CD4-positive, alpha-beta T cell treated with Interleukin-15 for 1 hour (primary cell): ENCODE measurements at places on chromosomes 6 and 20.
A peak's percentile ranks its signal among the peaks of the same experiment; 100 is the strongest.

- no peak for DNase-seq
Observed at GRCh38 chr6:37990762-37991525, 171.4 kb downstream of the ZFAND3 start.

GRCh38 chr6:159512571-159512970, 180.5 kb downstream of the SOD2 start:
- no peak for DNase-seq

- no peak for DNase-seq
Observed at GRCh38 chr20:39898467-39898852, 790.6 kb downstream of the MAFB start.

- no peak for DNase-seq
Observed at GRCh38 chr6:11667876-11668275, 110.7 kb downstream of the ADTRP start.

DNA sequence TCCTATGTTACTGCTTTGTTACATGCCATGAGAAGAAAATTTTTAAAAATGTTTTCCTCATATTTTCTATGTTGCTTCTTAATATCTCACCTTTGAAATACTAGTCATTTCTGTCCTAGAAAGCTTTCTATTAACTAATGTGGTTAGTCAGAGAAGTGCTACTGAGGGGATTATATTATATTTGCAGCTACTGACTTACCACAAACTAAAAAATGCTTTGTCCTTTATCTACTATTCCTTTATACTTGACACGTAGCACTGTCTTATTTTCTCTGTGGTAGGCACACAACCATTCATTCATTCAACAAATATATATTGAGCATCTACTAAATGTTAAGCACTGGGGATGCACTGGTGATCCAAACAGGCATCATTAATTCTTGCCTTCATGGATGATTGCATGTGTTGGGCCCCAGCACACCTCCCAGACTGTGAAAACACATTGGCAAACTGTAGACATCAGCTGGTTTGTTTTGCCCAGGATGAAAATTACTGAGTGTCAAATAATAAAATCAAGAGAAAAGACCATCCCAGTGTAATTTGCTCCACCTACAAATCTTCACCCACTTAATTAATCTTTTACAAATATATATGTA, 10.7 kb upstream of the MLIP start:
- no peak for DNase-seq

DNA sequence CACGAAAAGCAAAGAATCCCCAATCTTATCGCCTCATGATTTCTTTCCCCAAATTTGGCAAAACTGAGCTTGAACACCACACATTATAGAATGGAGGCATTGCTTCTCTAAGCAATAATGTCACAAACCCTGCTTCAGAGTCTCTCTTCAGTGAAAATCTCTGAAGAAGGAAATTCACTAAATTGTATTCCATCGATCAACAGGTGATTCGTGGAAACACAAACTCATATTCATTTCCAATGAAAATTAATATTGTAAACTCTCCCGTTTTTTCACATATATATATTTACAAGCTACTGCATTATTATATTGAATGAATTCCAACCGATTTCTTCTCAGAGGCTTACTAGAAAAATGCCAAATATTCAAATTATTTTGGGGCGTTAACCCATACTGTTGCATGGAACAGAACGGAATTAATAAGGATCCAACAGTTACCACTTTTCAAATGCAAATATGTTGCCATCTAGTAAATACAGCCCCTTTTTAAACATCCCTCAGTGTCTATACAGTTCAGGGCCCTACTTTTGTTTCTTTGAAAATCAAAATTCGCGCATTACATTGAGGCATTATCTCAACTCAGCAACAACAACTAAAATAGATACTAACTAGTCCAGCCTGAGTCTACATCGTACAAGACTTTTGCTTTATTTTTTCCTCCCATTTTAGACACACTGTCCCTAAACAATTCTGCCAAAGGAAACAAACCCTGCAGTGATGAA, 1.3 kb downstream of the KIF13A start:
- DNase-seq: no peak

DNA sequence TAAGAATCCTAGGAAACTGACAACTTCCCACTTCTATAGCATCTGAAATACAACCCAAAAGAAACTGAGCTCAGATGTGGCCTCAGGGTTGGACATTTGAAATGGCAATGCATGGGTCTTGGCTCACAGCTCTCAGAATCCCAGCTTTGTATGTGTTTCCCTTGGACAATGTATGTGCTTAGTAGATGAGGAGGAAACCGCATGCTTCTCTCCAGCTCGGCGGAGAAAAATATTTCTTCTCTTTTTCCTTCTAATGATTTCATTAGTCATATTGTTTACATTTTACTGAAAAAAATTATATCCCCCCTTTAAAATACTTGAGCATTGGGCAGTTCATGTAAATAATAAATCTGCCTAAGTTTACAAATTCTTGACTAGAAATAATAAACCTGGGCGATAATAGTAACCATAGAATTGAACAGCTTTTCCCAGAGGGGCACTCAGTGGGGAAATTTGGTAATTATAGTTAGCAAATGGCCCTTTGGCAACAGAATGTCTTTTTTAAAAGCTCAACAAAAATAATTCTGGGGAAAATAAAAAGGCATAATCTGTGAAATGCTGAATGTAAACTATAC, 55.3 kb downstream of the PFDN4 start:
- DNase-seq: no peak

DNA sequence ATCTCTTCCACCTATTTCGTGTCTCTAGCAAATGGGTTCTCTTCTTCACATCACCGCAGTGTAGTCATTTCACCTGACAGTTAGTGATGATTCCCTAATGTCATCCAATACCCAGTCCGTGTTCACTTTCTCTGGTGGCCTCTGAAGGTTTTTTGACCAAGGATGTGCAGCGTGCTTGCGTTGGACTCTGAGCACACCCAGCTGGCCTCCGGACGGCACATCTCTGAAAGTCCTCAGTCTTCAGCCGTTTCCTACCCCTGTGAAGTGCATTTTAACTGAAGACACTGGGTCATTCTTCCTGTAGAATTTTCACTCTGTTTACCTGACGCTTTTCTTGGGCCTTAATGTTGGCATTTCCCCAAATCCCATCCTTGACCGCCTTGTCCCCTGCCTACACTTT, 98.7 kb downstream of the ERMARD start:
- no peak for DNase-seq

DNA sequence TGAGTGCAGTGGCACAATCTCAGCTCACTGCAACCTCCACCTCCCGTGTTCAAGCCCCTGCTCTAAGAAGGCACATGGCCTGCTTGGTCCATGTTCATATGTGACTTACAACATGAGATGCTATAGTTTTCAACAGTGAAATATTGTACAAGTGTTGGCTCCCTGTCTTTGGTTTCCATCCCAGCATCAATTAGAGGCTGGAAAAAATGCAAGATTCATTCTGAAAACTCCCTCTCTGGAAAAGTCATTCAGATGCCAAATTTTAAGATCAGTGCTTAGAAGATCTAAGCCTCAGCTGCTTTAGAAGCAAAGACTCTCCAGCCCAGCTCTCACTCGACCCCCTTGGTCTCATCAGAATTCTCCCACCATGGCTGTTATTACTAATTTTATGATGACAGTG, 398.9 kb downstream of the KIF16B start:
- no peak for DNase-seq

DNA sequence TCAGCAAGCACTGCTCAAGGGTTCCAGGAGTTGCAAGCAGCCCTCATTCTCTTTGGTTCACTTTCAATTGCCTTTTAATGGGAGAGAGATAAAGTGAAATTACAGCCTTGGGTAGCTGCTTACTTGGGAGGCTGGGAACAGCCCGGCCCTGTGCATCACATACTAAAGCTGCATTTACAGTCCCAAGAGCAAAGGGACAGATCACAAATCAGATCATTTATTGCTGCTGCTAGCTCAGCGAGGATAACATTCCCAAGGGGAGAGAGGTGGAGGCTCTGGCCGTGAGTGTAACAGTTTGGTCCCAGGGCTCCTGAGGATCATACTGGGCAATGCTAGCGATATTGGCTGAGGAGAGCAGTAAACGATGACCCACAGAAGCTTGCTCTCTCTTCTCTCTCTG, 133.1 kb downstream of the CDH26 start:
- DNase-seq: no peak

GRCh38 chr6:9250852-9251251, 815.5 kb upstream of the SLC35B3 start:
- DNase-seq: no peak

GRCh38 chr20:49490689-49491088, 8.2 kb upstream of the KCNB1 start:
- no peak for DNase-seq

- DNase-seq: no peak
Observed at GRCh38 chr6:24052590-24052961, 73.4 kb upstream of the NRSN1 start.

DNA sequence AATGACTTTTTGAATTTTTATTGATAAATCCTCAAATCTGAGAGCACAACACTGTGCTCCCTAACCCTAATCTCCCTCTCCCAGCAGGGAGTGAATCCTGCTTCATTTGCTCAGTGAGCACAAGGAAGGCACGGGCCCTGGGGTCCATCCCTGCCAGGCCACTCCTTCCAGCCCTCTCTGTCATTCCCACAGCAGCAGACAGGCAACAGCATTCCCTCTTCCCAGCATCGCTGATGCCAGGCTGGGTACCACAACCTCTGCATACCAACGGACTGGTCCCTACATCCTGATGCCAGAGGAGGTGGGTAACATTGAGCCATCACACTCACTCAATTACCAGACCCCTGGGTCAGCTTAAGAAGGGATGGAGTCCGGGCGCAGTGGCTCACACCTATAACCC, 34.2 kb downstream of the MRPL14 start:
- no peak for DNase-seq

- DNase-seq: no peak
Observed at GRCh38 chr6:42137194-42137753, 5.1 kb downstream of the C6orf132 start.

DNA sequence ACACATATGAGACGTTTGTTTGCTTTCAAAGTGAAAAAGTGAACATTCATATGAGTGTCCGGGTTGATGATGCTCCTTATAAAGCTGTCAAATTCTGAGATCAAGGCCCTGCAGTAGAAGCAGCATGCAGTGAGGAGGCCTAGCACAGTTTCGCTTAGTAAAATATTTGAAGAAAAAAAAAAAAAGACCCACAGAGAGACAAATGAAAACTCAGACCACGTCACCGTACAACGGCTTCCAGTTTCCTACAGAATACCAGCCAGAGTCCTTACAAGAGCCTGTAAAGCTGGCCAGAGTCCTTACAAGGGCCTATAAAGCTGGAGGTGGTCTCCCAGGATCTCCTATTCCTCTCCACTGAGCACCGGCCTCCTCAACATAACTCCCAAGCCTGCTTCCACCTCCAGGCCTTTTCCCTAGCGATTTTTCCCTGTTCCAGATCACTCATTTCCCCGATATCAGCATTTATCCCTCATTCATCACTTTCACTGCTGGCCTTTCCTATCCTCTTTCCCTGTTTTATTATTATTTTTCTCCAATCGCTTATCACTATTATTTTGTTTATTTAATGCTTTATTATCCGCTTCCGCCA, 1.5 kb upstream of the HMGN4 start:
- DNase-seq: peak; percentile 21

- DNase-seq: no peak
Observed at GRCh38 chr6:78089531-78089930, 436.7 kb downstream of the MEI4 start.

DNA sequence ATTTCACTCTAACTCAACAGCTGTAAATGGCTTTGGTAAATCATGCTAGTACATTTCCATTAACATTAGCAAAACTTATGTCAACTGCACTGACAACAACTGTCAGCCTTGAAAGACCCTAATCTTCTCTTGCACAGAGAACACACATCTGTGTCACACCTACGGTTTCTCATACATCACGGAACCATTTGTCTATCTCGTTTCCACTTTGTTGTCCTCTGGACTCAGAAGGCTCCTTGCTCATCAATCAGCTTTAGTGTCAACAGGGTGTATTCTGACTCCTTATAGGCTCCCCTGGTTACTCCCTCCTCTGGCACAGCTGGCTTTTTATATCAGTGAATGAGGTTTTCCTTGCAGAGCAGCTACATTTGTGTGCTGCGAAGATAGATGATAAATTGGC, 49.3 kb downstream of the CD83 start:
- DNase-seq: no peak

DNA sequence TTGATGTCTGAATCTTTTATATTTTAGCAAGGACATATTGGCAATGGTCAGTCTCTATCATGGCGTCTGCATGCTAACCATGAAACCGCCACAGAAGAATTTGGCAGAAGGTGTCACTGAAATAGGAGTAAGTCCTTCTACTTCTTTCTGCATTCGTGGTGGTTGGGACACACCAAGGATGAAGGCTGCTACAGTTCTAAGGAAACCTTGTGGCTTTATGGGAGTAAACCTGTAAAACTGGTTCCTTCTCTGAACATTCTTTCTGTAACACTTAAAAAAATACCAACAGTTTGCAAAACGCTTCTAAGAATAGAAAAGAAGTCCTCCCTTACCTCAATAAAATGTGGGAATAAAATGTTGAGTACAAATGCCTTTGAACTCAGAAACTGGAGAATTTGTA, 195.3 kb downstream of the SLC24A3 start:
- no peak for DNase-seq

DNA sequence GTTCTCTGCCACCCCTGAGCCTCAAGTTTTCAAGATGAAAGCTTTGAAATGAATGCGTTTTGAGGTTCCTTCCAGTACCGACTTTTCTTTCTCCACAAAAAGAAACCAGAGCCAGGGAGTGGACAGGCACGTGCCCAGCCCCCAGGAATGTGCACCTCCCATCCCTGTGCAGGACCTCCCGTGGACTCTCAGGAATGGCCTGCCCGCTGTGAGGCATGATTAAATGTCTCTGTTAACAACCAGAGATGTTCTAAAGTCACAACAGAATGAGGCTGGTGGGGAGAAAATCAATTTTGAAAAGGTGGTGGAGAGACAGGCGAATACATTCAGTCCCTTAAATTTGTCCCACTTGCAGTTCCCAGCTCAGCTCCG, 1.5 kb downstream of the TGM3 start:
- DNase-seq: no peak

- no peak for DNase-seq
Observed at GRCh38 chr20:16745204-16745603, 3.0 kb upstream of the OTOR start.

GRCh38 chr6:11329726-11330412, 97.4 kb upstream of the NEDD9 start:
- DNase-seq: no peak

DNA sequence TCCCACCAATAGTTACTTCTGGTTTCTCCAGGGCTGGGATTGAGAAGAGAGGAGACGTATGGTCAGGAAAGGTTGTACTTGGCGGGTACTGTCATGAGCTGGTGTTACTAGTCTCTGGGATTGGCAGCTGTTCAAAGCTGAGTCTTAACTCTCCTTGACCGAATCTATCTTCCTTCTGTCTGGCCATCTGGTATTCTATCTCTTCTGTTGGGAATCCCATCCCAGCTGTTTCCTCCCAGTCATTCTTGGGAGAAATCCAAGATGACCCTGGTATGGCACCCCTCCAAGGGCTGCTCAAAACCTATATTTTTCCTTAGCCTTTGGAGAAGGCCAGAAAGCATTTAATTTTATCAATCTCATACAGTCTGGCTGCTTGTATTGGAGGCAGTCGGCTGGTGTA, 287.0 kb upstream of the CHD6 start:
- DNase-seq: no peak
